ENCODE measurements at places on chromosomes 13 and 19.

- no peak for DNase-seq
Observed at GRCh38 chr13:110486061-110486715, 75.3 kb downstream of the RAB20 start.

DNA sequence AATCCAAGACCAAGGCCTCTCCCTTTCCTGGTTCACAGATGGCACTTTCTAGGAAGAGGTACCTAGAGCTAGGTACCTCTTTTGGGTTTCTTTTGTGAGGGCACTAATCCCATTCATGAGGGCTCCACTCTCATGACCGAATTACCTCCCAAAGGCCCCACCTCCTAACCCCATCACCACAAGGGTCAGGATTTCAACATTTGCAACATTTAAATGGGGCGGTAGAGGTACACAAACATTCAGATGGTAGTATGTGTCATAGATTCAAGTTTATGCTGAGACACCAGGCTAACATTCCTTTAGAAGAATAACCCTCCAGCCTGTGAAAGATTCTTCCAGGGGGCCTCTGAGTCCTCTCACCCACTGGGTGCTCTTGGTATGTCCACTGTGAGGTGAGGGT is 116.3 kb downstream of the FOXO1 start:
- DNase-seq: no peak

GRCh38 chr19:5016781-5017180 is 47.9 kb downstream of the KDM4B start:
- DNase-seq: no peak

DNA sequence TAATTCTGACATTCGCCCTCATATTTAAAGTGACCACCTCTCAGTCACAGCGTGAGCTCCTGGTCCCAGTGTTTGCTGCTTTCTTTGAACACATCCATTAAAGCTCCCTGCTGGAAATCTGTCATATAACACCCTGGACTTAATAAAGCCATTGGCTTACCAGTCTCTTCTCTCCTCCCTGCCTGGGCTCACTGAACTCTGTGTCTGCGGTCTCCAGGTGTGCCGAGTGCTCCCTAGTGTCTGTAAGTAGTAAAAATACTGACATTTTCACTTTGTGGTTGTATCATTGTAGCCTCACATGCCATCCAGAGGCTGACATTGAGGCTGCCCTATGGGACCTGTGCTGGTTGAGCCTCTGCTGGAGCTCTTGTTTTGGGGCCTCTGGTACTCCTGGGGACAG is 2.6 kb upstream of the PSG11 start:
- no peak for DNase-seq

- DNase-seq: no peak
Observed at GRCh38 chr13:38914070-38914469, 76.6 kb downstream of the STOML3 start.

GRCh38 chr19:12974301-12975220 is 5.2 kb downstream of the DAND5 start:
- DNase-seq: no peak

DNA sequence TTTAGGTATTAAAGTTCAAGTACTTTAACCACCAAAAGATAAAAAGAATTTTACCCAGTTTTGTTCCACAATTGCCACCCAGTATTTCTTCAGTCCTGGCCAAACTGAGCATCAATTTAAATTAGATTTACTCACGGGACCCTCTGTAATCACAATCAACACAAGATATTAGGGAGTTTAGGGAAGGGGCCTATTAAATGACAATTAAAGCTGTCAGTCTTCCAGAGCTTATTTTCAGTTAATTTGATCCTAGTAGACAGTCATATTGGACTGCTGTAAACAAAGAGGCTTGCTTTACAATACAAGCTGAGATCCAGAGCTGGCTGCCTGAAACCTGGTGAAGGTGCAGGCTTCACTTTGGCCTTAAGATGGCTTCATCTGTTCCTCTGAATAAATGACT is 321.2 kb upstream of the NBEA start:
- no peak for DNase-seq

DNA sequence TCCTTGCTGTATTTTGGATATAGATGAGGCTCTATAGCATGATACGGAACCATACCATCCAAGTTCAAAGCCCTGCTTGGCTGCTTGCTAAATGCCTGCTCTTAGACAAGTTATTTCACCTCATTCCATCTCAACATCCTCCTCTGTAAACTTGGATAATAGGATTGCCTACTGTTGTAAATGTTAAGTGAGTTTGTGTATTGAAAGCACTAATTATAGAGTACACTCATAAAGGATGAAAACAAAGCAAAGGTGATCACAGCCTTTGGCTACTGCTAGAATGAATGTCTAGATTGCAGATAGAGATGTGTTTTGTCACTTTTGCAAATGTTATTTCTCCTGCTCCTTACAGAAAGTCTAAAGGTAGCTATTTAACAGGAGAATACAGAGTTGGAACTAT is 34.3 kb upstream of the STARD13 start:
- DNase-seq: no peak
